Left lobe of liver (tissue), 2 donors: ENCODE measurements at places on chromosomes 11 and 22.

- DNase-seq = no peak
These were observed 112.8 kb downstream of the TRPC6 start for GRCh38 chr11:101470881-101471520.

- DNase-seq = no peak
These were observed 21.6 kb downstream of the PPM1F start for GRCh38 chr22:21931056-21931455.

DNA sequence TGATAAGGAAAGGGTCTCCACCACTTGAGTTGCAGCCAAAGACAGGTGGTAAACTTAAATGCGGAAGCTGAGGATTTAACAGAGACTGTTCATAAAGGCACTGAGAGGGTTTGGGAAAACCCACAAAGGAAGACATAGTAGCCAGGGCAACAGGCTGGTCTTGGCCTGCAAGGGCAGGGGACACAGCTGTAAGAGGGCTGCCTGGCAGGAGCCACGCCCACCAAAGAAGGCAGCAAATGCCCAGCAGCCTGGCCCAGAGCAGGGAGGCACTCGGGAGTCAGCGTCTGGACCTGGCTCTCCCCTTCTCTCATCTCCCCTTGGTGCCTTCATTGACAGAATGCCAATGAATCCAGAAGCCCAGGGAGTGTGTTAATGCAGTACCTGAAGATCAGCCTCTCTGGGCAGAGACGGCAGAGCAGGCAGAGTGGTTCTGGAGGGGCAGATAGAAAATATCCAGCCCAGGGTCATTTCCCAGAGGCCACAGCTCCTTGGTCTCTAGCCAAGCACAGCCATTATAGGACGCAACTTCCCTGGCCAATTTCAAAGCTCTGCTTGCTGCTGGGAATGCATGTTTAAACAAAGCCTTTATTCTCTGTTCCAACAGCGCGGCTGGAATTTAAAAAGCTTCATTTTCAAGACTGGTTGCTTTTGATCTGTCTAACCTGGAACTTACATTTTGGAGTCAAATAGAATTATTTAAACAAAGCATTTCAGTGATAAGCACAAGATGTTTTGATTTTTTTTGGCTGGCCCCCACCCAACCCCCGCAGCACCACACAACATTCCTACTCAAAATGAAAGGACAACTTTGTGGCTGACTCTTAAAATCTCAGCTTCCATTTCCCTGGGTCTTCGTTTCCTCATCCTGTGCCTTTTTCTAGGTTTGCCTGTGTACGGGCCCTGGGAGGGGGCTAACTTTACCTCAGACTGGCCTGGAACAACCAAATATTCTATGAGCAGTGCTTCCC, 125.6 kb upstream of the LMO1 start:
- DNase-seq = no peak

GRCh38 chr11:2445746-2446551, 1.1 kb downstream of the KCNQ1 start:
- no peak for DNase-seq

DNA sequence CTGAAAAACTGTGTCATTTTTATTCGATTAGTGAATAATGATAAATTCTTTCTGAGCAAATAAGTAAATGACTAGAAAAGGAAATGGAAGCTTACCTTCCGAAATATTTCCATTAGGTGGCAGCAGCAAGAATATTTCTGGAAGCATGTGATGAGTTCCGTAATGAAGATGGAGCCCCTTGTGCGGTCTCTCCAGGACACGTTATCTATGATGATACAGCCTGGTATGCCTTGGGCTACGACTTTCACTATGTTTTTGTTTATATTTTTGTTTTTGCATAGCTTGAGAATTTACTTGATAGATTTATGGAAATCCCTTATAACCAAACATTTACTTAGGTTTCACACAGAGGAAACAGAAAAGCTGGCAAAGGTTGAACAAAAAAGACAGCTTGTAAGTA, 25.7 kb downstream of the CASP5 start:
- DNase-seq = no peak

DNA sequence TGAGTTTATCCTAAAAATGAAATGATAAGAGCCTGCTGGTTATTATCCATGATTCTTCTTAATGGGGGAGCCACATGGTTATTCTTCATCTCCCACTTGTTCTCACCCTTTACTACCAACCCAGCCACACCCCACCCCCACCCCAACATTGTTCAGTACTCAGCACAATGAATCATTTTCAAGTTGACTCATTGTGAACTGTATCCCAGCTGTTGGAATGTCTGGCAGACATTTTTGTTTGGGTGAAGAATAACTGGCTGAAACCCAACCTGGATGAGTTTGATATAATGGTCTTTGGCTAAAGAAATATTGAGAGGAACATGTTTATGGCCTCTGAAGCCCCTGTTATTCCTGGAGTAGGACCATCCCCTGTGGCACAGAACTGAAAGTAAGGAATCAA, 136.2 kb downstream of the ELP4 start:
- DNase-seq = no peak
